ENCODE measurements at places on chromosomes 4 and X.

DNA sequence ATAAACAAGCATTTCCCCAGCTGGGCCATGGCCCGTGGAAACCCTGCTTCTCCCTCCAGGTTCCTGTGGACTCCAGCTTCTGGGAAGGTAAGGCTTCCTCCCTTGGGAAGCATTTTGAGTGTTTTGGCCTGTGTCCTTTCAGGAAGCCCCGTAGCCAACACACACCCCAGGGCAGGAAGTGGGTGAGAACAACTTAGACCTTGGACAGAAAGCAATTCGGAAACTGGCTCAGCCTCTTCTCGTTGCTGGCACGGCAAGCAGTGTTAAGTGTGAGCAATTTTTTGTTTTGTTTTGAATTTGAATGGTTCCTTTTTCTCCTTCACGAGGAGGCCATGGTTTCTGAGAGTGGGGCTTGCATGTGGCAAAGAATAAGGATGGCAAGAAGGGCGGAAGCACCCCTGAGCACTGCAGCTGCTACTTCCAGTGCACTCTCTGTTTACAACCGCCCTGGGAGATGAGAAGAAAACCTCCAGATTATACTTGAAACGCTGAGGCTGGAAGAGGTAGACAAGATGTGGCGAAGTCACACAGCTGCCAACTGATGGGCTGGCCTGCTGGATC, 14.1 kb upstream of the CYTL1 start:
- no peak overlapping the region for H3K4me3 ChIP-seq
- H3K27ac ChIP-seq = no peak overlapping the region
- H3K27me3 ChIP-seq = no peaks in the 10 kb centered on the region
- peaks cover 2% of the 10 kb centered on the region for H3K4me1 ChIP-seq
- no peaks in the 10 kb centered on the region for H3K36me3 ChIP-seq

DNA sequence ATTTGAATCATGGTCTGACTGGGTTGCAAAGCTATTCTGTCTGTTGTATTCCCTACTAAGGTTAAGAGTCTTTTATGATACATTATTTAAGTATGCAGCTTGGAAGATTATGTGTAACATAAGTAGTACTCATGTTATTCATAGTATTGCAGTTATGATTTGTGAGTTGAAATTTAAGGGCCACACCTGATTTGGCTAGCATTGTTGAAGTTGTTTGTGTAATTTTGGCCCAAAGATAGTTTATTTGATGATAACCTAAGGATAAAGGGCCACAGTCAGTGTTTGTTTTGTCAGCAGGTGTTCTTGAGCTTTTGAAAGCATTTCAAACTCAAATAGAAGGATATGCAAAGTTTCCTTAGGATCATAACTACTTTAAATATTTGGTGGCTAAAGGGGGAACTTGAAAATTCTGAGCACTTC, 38.9 kb downstream of the NUDT9 start:
- H3K36me3 ChIP-seq = peaks cover 4% of the 10 kb centered on the region
- no peak for DNase-seq
- H3K4me3 ChIP-seq = no peak overlapping the region
- H3K27me3 ChIP-seq = no peaks in the 10 kb centered on the region

- H3K36me3 ChIP-seq = no peaks in the 10 kb centered on the region
- no peak overlapping the region for H3K4me3 ChIP-seq
- no peak overlapping the region for H3K27ac ChIP-seq
- no peak for DNase-seq
- no peaks in the 10 kb centered on the region for H3K4me1 ChIP-seq
Measured at GRCh38 chrX:71846429-71846828, 64.2 kb upstream of the NHSL2 start.

GRCh38 chr4:37816719-37817118, 9.8 kb upstream of the PGM2 start:
- no peaks in the 10 kb centered on the region for H3K27me3 ChIP-seq
- no peak overlapping the region for H3K27ac ChIP-seq
- H3K4me3 ChIP-seq = no peak overlapping the region
- no peaks in the 10 kb centered on the region for H3K4me1 ChIP-seq

DNA sequence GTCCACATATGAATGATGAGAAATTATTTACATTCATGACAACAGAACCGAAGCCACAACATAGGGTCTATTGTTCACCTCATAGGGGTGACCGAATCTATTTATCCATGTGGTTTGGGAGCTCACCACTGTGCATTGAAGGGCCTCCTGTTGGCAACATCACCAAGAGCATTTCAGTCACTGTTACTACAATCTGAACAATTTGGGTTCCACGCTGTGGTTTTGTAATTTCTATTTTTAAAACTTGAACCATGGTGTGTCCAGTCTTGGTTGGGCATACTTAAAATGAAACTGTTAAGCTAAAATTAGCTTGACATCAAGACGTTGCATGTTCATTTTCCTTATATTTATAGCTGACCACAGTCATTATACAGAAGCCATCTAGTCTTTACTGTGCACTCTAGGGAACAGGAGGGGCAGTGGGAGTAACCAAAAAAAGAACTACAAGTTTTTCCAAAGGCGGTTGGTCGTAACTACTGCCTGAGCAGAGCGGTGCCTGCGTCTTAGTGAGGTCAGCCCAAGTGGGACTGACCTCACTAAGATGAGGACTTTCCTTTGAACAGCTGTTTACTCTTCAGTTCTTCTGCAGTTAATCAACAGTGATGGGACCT, 192.1 kb downstream of the SPRY1 start:
- DNase-seq = peak; percentile 84
- no peak overlapping the region for H3K27ac ChIP-seq
- no peaks in the 10 kb centered on the region for H3K27me3 ChIP-seq

GRCh38 chr4:52317361-52317879, 266.3 kb downstream of the SPATA18 start:
- H3K4me3 ChIP-seq = no peak overlapping the region
- H3K27ac ChIP-seq = no peak overlapping the region
- H3K4me1 ChIP-seq = no peaks in the 10 kb centered on the region
- no peaks in the 10 kb centered on the region for H3K27me3 ChIP-seq
- no peaks in the 10 kb centered on the region for H3K36me3 ChIP-seq
- DNase-seq = no peak

DNA sequence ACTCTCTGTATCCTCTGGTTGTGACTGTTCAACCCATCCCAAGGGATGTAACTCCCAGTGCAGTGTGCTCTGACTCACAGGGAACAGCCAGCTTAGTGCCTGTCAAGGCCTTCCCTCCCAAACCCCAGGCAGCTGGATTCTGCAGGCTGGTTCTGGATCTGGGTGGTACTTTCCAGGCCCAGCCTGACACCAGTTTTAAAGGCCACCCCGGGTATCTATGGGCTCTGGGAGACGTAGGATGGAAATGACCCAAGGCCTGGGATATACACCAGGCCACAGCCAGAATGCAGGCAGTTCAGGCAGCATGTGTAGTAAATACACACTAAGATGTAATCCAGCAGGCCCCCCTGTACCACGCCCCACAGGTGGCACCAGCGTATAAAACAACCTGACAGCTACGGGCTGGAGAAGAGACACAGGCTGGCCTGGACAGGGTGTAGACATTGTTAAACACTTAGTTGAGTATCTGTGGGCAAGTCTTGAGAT, 64.2 kb downstream of the SPINK2 start:
- H3K4me1 ChIP-seq = peaks cover 26% of the 10 kb centered on the region
- no peaks in the 10 kb centered on the region for H3K36me3 ChIP-seq
- no peaks in the 10 kb centered on the region for H3K27me3 ChIP-seq
- H3K4me3 ChIP-seq = no peak overlapping the region
- DNase-seq = no peak
- peak overlapping the region; percentile 95 for H3K27ac ChIP-seq

DNA sequence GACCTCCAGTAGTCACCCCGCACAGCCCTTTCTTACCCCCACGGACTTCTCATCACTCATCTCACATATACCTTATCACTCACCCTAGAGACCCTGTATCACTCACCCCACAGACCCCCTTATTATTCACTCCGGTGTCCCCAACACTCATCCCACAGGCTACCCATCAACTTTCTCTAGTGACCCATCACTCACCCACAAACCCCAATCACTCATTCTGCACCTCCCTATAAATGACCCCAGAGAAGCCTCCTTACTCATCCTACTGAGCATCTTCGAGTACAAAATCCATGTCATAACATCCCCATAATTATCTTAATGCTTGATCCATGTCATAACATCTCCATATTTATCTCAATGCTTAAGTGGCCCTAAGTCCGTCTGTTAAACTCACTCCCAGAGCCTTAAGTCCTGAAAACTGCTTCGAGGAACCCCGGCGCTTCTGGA, 934 bp downstream of the ZNF41 start:
- no peaks in the 10 kb centered on the region for H3K4me1 ChIP-seq
- DNase-seq = no peak
- H3K27ac ChIP-seq = peak overlapping the region; percentile 88

DNA sequence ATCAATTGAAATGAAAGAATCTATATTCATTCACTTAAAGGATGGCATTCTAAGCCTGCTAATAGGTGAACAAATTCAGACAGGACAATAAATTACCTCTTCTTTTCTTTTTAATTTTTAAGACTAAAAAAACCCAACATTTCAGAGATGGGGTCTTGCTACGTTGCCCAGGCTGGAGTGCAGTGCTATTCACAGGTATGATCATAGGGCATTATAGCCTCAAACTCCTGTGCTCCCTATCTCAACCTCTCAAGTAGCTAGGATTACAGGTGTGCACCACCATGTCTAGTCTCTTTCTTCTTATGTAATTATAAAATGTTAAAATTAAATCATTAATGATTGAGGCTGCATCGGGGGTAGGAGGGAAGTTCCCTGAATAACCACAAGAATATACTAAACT, 52.5 kb upstream of the PDLIM5 start:
- H3K36me3 ChIP-seq = no peaks in the 10 kb centered on the region
- H3K27me3 ChIP-seq = no peaks in the 10 kb centered on the region
- no peaks in the 10 kb centered on the region for H3K4me1 ChIP-seq
- H3K27ac ChIP-seq = no peak overlapping the region
- no peak overlapping the region for H3K4me3 ChIP-seq

- H3K4me3 ChIP-seq = peak overlapping the region; percentile 36
- H3K27ac ChIP-seq = no peak overlapping the region
- no peaks in the 10 kb centered on the region for H3K36me3 ChIP-seq
- H3K4me1 ChIP-seq = no peaks in the 10 kb centered on the region
Measured at GRCh38 chrX:155767876-155768769, 113.0 kb upstream of the VAMP7 start.

DNA sequence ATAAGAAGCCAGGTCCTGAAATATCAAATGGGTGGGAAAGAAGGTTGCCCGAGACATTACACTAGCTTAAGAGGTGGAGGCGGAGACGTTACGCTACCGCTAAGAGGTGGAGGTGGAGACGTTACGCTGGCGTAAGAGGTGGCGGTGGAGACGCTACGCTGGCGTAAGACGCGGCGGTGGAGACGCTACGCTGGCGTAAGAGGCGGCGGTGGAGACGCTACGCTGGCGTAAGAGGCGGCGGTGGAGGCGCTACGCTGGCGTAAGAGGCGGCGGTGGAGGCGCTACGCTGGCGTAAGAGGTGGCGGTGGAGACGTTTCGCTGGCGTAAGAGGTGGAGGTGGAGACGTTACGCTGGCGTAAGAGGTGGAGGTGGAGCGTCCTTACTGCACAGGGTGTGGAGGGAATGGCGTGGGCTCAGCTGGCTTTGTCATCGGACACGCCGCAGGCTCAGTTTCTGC, 12.8 kb downstream of the CYP4V2 start:
- H3K4me1 ChIP-seq = no peaks in the 10 kb centered on the region
- no peak overlapping the region for H3K4me3 ChIP-seq
- H3K27ac ChIP-seq = no peak overlapping the region
- DNase-seq = no peak
- no peaks in the 10 kb centered on the region for H3K36me3 ChIP-seq

DNA sequence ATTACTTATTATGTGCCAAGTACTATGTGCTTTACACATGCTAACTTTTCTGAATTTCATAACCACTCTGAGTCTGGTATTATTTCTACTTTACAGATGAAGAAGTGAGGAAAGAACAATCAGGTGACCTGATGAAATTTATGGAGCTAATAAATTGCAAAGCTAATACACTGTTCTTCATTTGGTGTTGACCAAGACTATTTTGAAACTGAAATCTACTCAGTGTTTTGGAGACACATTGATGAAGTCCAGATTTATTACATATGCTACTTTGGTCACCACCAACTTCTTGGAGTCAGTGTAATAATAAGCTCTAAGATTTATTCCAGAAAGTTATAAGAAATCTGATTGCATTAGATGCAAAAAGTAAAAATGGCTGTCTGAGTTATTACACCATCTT, 637.9 kb downstream of the FAT4 start:
- H3K27ac ChIP-seq = no peak overlapping the region
- DNase-seq = no peak
- H3K36me3 ChIP-seq = no peaks in the 10 kb centered on the region
- H3K4me3 ChIP-seq = no peak overlapping the region

- H3K4me3 ChIP-seq = no peak overlapping the region
- no peak for DNase-seq
- H3K36me3 ChIP-seq = no peaks in the 10 kb centered on the region
- H3K27ac ChIP-seq = no peak overlapping the region
- H3K4me1 ChIP-seq = peaks cover 5% of the 10 kb centered on the region
Measured at GRCh38 chrX:110409925-110410324, 51.3 kb downstream of the RTL9 start.

DNA sequence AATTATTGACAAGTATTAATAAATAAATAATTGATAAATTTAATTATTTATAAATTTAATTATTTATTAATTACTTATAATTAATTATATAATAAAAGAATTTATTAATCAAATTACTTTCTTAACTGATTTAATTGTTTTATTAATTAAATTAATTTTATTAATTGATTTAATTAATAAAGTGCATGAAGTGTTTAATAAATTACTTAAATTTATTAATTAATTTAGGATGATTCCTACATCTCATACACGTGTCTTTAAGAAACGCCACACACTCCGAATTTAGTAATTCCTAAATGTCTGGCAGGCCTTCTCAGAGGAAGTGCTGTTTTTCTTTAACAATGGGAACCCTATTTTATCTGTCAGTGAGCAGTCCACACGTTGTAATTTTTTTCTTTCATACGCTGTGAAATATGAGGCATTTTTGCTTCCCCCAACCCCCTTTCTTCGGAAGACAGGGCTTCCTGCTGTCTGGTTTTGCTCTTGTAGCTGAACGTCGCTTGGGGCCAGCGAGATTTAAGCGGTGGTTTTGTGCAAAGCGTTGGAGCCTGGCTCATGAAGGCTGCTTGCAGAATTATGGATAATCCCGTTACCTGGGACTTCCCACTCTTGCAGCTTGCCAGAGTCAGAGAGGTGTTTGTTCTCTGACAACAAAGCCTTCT, 46.8 kb downstream of the CRLF2 start:
- no peaks in the 10 kb centered on the region for H3K27me3 ChIP-seq
- no peaks in the 10 kb centered on the region for H3K4me1 ChIP-seq
- H3K27ac ChIP-seq = no peak overlapping the region
- H3K4me3 ChIP-seq = no peak overlapping the region

DNA sequence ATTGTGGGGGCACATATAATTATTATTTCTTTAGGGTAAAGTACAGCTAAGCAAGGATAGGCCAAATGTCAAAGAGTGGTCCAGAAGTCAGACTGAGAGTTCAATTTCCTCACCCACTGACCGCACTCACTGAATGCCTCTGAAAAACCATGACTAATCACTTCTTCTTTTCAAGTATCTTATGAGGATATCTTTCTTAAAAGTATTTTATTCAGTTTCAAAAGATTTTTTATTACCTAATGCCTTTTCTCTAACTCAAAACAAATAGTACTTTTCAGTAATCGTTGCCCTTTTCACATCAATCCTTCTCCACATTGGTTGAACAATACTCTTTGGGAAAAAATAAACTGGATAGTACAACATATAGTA, 61.7 kb upstream of the CAMK2D start:
- peak overlapping the region; percentile 13 for H3K4me3 ChIP-seq
- peaks cover 43% of the 10 kb centered on the region for H3K4me1 ChIP-seq
- H3K27me3 ChIP-seq = no peaks in the 10 kb centered on the region
- no peaks in the 10 kb centered on the region for H3K36me3 ChIP-seq
